PC-9 (cell line): ENCODE measurements at places on chromosomes 3 and 15. TPM values are rescaled to one million over a fixed set of nuclear protein-coding genes. Genes with fewer than 3 reads are reported as not detected.

DNAH12 gene
- total RNA-seq, result 0.10 and 0.22 TPM in 2 replicates

ERICH6 gene
- total RNA-seq, result not detected in 2 replicates

SLC22A14 gene
- total RNA-seq, result not detected in 2 replicates

GRCh38 chr15:78605680-78606079 lies 15.1 kb downstream of the CHRNA3 start:
- H3K36me3 ChIP-seq, result no peaks in the 10 kb centered on the region
- H3K4me1 ChIP-seq, result no peaks in the 10 kb centered on the region
- DNase-seq, result no peak
- H3K27me3 ChIP-seq, result peaks cover 13% of the 10 kb centered on the region
- no peak overlapping the region for H3K27ac ChIP-seq
- no peak overlapping the region for H3K4me3 ChIP-seq

SRPRB gene
- total RNA-seq, result 25.5 and 29.8 TPM in 2 replicates

DNA sequence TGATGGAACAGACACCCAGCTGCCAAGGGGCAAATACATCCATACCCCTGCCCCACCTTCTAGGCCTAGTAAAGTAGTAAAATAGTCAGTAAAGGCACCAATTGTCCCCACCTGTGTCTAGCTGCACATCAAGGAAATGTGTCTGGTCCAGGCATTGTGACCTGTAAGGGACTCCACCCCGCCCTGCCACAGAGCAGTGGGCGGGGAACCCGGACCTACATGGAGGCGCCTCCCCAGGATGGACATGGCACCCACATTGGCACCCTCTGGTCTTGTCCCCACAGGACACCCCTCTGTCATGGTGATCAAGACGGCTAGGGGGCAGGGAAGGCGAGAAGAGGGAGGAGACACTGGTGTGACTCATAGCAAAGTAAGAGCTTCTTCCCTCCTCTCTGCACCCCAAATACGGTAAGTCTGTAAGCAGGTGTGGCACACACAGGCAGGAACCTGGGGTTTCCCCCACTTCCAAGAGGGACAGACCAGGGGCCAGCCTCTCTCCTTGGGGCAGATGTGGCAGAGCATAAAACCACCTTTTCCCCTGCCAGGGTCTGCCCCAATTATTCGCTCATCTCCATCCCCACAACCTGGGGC lies 13.5 kb upstream of the LINGO1 start:
- no peak overlapping the region for H3K27ac ChIP-seq
- H3K36me3 ChIP-seq, result no peaks in the 10 kb centered on the region
- no peak for DNase-seq

DNA sequence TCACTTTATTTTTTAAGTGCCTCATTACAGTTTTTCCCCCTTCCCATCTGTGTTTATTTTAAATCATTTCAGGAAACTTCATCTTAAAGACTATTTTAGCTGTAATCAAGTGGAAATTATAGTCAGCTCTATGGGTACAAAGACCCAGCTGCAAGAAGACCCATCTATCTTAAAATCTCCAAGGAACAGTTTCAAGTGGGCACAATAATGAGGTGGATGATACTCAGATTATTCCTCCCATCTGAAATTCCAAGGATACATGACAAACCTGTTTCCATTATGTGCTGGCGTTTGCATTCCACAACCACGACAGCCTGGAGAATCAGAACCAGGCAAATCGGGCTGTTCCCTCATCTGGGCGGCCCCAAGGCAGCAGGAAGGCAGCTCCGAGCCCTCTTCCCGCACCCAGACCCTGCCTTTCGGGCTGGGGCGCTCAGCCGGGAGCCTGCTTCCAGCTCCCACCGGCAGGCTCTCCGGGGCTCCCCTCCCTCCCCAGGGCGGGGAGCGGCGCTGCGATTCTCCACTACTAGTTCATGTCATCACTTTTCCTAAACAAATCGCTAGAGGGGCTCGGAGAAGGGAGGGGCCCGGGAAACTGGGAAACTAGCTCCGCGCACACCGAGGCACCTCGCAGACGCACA lies at the start of gene MGLL:
Gene MGLL (minus strand): TSS at position 475 of the 641 bp plus-strand sequence. CDS start 197 bp downstream, at position 278.
- peak within 1 kb of the TSS; percentile 93 for H3K27ac ChIP-seq
- H3K36me3 ChIP-seq, result peaks cover 3% of the 10 kb centered on the region; the same call in 1 of the 2 replicates
- no peaks in the 10 kb centered on the region for H3K27me3 ChIP-seq
- H3K4me1 ChIP-seq, result peaks cover 49% of the 10 kb centered on the region

DNA sequence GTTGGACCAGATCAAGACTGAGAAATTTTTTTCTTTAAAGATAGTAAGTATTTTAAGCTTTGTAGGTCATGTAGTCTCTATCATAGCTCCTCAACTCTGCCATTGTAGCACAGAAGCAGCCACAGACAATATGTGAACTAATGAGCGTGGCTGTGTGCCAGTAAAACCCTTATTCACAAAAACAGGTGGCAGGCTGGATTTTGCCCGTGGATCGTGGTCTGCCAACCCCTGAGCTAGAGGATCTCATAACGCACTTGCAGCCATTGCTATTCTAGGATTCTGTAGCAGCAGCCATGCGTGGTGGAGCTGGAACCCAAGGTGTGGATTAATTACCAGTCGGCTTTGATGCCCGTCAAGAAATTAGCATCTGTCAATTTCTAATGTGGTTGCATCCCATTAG lies 68.7 kb upstream of the PLXNA1 start:
- H3K36me3 ChIP-seq, result 0 out of 2 replicates have a peak, but pooled peaks cover 5% of the 10 kb centered on the region
- peak overlapping the region; percentile 96 for H3K27ac ChIP-seq
- H3K4me1 ChIP-seq, result peaks cover 58% of the 10 kb centered on the region

GRCh38 chr15:56950979-56951378 lies 32.5 kb downstream of the TCF12 start:
- no peaks in the 10 kb centered on the region for H3K36me3 ChIP-seq
- no peaks in the 10 kb centered on the region for H3K27me3 ChIP-seq
- DNase-seq, result no peak
- no peaks in the 10 kb centered on the region for H3K4me1 ChIP-seq
- H3K4me3 ChIP-seq, result no peak overlapping the region

CX3CR1 gene
- total RNA-seq, result not detected in 2 replicates

- no peaks in the 10 kb centered on the region for H3K4me1 ChIP-seq
- no peaks in the 10 kb centered on the region for H3K27me3 ChIP-seq
- no peak overlapping the region for H3K4me3 ChIP-seq
Observed at GRCh38 chr3:32460031-32460749, 42.5 kb downstream of the CMTM6 start.

DNA sequence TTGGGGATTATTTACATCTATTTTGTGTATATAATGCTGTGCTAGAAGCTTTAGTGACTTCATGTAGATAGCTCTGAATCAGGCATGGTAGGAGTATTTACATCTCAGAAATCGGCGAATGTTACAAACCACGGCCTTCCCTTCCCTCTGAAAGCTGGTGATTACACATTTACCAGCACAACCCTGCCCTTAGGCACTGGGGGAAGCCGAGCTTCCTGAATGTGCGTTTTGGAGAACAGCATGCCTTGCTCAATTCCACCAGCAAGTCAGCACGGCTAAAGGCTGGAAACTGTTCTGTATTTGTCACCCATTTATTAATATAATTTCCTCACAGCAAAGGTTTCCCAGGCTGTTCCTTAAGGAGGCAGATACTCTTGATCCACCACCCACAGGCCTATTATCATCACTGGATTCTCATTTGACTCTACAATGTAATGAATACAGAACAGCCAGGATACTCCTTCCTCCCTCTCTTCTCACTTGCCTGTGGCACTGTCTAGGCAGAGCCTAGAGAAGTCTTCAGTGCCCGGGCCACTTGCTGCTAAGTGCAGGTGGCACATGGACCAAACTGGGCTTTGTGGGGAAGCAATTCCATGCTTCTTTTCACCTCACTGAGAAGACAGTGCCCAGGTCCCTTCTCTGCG lies 55.2 kb upstream of the CACNA2D3 start:
- H3K4me1 ChIP-seq, result no peaks in the 10 kb centered on the region
- no peaks in the 10 kb centered on the region for H3K36me3 ChIP-seq
- no peak overlapping the region for H3K27ac ChIP-seq
- peaks cover 21% of the 10 kb centered on the region for H3K27me3 ChIP-seq
- no peak for DNase-seq

GRCh38 chr15:64503197-64503596 lies 42.8 kb downstream of the ZNF609 start:
- H3K27me3 ChIP-seq, result no peaks in the 10 kb centered on the region
- H3K4me1 ChIP-seq, result no peaks in the 10 kb centered on the region
- no peaks in the 10 kb centered on the region for H3K36me3 ChIP-seq
- no peak overlapping the region for H3K27ac ChIP-seq
- no peak for DNase-seq

DNA sequence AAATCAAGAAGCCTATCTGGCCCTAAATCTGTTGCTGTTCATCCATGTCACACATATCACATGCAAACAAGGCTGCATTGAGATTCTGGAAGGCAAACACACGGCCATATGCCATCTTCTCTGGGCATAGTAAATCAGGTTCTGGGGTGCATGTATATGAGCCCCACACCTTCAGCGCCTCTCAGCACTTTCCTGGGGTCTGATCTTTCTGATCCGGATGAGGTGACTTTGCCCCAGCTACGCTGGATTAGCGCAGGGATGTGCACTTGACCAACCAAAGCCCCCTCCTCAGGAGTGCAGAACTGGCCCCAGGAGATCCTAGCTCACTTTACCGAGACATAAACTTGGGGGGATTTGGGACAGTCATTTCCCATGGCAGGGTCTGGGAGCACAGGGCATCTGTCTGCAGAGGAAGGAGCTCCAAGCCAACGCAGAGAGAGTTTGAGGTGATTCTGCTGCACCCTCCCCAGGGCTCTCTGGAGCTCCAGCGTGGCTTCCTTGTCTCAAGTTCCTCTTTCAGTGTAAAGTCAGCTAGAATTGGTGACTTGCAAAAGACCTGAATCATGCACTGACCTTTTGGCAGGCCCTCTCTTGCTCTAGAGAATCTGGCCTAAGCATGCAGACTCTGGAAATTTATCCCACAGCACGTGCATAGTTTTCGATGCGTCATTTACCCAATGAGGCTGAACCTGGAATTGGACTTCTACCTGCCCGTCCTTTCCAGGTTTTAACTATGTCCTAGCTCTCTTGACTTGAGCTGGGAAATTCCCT lies 63.5 kb upstream of the KLF13 start:
- no peak for DNase-seq
- no peaks in the 10 kb centered on the region for H3K4me1 ChIP-seq
- no peaks in the 10 kb centered on the region for H3K36me3 ChIP-seq
- no peak overlapping the region for H3K4me3 ChIP-seq

CACNA2D3 gene
- 0.18 and 0.59 TPM in 2 replicates for total RNA-seq

CCR4 gene
- total RNA-seq, result not detected in 2 replicates

DNA sequence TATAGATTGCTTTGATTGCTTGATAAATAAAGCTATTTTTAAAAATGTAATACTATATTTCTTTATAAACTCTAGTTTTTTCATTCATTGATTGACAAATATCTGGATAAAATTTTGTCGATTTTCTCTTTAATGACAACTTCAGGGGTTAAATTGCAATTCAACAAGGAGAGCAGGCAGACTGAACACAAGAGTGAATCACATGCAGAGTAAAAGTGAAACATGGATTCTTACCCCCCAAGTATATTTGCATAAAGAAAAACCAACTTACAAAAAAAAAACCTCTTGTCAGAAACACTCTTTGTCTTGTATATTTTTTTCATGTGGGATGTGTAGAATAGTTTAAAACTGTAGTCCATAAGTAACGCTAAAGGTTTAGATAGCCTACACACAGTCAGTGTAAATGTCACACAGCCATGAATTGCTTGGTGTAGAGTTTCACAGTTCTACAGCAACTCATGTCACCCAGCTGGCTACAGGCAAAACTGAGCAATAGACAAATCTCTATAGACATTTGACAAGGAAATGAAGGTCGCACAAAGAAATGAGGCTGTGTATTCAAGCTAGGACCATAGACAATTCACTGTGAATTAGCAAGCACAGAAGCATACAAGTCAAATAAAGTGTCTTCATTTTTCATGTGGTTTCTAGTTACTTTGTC lies 141.6 kb downstream of the THRB start:
- H3K4me3 ChIP-seq, result no peak overlapping the region
- no peaks in the 10 kb centered on the region for H3K27me3 ChIP-seq
- H3K27ac ChIP-seq, result no peak overlapping the region
- H3K4me1 ChIP-seq, result no peaks in the 10 kb centered on the region

DNA sequence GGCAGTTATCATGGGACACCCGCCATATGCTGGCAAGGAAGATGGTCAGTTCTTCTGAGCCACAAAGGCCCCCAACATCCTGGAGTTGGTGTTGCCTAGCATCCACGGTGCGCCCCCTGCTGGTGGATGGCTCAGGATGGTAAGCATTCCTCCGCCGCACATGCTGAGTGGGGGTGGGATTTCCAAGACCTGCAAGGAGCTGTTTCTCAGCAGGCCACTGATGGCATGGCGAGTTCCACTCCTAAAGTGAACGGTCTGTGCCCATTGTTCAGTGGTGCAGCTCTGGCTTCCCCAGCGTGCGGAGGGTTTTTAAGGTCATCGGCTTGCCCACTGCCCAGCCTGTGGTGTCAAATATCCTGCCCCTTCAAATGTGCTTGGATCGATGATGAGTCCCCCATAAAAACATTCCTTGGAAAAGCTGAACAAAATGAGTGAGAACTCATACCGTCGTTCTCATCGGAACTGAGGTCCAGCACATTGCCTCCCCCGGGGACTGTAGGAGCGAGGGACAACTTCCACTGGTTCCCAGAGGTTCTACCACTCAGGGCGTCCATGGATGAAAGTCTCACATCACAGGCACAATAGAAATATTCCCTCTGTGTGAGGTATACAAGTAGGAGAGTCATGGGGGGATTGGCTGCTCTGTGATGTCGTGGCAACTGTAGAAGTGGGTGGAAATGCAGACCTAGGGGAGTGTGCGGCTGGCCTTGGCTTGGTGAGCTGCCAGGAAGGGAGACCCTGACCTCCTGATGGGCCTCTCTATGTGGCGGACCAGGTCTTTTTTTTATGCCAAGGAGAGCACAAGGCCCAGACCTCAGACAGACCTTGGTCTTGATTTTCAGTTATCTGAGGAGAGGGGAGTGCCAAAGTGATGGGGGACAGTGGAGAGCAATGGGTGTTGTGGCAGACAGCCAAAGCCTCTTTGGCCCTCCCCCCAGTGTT lies 102.0 kb downstream of the SNRPN start:
- H3K36me3 ChIP-seq, result no peaks in the 10 kb centered on the region
- no peaks in the 10 kb centered on the region for H3K4me1 ChIP-seq
- no peak overlapping the region for H3K27ac ChIP-seq
- DNase-seq, result no peak
- H3K27me3 ChIP-seq, result no peaks in the 10 kb centered on the region

GRCh38 chr3:40852712-40853111 lies 328.0 kb downstream of the ZNF621 start:
- no peaks in the 10 kb centered on the region for H3K36me3 ChIP-seq
- H3K27ac ChIP-seq, result no peak overlapping the region
- no peak overlapping the region for H3K4me3 ChIP-seq
- no peak for DNase-seq
- H3K27me3 ChIP-seq, result no peaks in the 10 kb centered on the region

GRCh38 chr3:51343918-51344687 lies 41.0 kb upstream of the MANF start:
- DNase-seq, result peak; percentile 90
- no peaks in the 10 kb centered on the region; the same call in 1 of the 2 replicates for H3K36me3 ChIP-seq
- no peak overlapping the region for H3K4me3 ChIP-seq
- H3K27ac ChIP-seq, result peak overlapping the region; percentile 81
- H3K27me3 ChIP-seq, result no peaks in the 10 kb centered on the region

PDHB gene
- 69.8 and 70.7 TPM in 2 replicates for total RNA-seq

DNA sequence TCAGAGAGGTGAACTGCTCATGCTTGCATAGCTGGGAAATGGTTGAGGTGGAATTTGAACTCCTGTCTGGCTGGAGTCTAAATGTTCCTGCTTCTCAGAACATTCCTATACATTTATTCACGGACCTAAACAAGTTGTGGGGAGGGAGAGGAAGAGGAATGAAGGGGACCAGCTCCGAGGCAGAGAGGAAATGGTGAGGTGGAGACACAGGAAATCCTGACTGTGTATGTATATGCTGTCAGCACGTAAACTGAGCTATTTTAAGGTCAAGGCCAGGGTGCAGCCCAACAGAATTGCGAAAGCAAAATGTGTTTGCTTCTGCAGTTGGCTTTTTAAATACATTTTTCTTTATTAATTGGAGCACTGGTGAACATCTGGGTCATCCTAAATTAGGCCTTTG lies 74.1 kb upstream of the POMGNT2 start:
- no peaks in the 10 kb centered on the region for H3K27me3 ChIP-seq
- no peaks in the 10 kb centered on the region for H3K36me3 ChIP-seq
- peak; percentile 30 for DNase-seq
- H3K4me3 ChIP-seq, result no peak overlapping the region
- peak overlapping the region; percentile 99 for H3K27ac ChIP-seq
